ENCODE measurements at places on chromosomes 16 and 17. TPM values are rescaled to one million over a fixed set of nuclear protein-coding genes. Genes with fewer than 3 reads are reported as not detected.

TNK1 gene
- total RNA-seq, result 1.2 TPM

G6PC1 gene
- not detected for total RNA-seq

CHST5 gene
- total RNA-seq, result 0.15 TPM

KRT40 gene
- total RNA-seq, result not detected

EVI2B gene
- 12.7 TPM for total RNA-seq

CIBAR2 gene
- total RNA-seq, result not detected

CXCL16 gene
- total RNA-seq, result 40.0 TPM

RND2 gene
- total RNA-seq, result 8.2 TPM

KRTAP9-2 gene
- not detected for total RNA-seq

USP43 gene
- not detected for total RNA-seq

DNA sequence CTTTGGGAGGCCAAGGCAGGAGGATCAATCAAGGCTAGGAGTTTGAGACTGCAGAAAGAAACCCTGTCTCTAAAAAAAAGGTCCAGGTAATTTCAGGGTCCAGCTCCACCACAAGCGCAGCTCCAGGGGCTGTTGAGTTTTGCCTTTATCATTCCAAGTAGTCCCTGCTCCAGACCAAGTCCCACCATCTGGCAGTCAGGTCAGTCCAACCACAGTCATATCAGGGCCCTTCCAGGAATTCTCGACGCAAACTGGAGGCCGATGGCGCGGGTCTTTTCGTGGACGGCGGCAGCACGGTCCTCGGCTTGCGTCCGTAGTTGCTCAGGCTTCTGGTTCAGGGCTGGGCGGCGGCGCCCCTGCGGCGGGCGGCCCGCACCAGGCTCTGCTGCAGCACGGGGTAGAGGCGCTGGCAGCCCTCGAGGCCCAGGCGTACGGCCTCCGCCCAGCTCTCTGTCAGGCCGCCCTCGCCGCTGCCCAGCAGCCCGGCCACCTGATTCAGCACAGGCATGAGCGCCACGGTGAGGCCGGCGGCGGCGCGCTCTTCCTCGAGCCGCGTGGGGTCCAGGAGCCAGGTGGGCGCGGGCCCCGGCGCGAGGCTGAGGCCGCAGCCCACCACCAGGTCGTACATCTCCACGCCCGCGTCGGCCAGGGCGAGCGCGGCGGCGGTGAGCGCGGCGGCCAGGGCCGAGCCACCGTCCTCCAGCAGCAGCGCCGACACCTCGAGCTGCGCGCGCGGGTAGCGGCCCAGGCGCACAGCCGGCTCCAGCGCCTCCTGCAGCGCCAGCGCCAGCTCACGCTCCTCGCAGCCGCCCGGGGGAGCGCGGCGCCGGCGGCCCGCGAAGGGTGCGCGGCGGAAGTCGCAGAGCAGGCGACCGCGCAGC lies 752 bp downstream of the EXOSC6 start:
- DNase-seq, result peak; percentile 61

GRCh38 chr17:56700919-56701420 lies 107.5 kb downstream of the NOG start:
- no peak for DNase-seq

GRCh38 chr16:75372236-75372856 lies 61.0 kb downstream of the CFDP1 start:
- no peak for DNase-seq

- DNase-seq, result no peak
These were observed 18.2 kb upstream of the ABCA10 start for GRCh38 chr17:69246726-69247375.

DNA sequence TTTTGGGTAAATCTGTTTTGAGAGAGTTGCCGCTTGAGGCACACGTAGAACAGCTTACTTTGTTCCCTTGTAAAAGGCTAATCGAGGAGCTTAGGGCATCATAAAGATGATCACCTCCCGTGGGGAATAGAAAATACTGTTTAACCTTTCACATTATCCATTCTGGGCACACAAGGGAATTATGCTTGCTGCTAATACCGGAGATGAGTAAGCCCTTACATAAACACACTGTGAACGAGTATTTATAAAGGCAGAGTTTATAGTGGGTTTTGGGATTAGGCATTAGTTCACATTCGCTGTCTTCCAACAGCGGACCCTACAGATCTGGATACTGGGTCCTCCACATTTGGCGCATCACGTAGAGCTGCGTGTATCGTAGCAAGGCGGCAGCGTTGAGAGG lies 51.2 kb upstream of the CNTNAP4 start:
- DNase-seq, result no peak

DNA sequence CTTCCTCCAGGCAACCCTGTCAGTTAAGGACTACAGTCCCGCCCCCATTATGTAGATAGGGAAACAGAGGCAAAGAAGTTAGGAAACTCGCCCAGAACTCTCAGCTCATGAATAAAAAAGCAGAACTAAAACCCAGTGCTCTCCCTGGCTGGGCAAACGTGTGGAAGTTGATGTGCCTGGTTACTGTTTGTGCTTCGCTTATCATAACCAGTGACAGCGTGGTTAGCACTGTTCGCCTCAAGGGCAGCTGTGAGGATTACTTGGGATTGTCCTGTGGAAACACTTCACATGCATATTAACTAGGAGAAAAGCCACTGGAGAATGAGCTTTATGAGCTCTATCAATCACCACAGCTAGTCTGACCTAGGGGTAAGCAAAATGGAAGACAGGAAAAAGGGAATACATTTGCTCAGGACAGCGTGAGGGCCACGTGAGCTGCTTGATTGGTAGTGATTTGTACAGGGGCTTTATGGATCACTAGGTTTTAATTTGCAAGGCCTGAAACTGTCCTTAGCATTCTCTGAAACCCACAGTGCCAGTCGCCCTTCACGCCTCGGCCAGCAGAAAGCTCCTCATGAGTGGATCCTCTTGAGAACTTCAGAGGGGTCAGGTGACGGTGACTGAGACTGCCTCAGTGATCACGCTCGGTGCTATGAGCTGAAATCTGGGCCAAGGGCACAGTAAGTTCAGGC lies 19.9 kb downstream of the CYB5D2 start:
- DNase-seq, result no peak

DNA sequence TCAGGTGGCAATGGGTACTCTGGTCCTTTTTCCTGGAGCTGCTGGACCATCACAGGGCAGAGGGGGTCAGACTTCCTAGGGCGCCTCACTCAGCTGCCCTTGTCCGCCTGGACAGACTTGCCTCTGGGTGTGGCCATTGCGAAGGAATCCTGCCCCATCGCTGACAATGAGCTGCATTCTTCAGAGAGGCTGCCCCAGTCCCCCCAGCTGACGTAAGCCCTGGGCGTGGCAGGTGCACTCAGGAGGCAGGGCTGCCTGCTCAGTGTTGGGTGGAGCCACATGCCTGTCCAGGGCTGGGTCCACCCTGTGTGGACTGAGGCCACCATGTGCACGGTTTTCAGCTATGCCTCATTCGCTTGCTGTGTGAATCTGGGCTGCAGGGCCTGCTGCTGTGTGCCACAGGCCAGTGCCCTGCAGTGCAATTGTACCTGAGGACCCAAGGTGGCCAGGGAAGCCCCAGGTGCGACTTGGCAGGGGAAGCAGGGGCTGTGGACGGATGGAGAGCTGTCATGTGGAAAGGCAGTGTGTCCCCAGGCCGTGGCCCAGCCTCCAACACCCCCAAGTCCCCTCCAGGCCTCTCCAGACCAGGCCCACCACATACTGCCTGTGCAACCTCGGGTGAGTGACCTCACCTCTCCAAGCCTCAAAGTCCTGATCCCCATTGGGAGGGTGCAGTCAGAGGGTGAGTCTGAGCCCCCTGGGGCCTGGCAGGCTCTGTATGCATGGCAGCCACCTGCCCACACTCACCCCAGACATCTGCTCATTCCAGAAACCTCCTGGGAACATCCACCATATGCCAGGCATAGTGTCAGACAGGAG lies 14.0 kb upstream of the MPRIP start:
- peak; percentile 60 for DNase-seq

GRCh38 chr16:11780991-11781680 lies 15.9 kb downstream of the ZC3H7A start:
- no peak for DNase-seq

- DNase-seq, result no peak
These were observed 14.3 kb downstream of the NME2 start for GRCh38 chr17:51180486-51180885.

GRCh38 chr16:22681554-22682291 lies 132.2 kb upstream of the HS3ST2 start:
- no peak for DNase-seq

DNA sequence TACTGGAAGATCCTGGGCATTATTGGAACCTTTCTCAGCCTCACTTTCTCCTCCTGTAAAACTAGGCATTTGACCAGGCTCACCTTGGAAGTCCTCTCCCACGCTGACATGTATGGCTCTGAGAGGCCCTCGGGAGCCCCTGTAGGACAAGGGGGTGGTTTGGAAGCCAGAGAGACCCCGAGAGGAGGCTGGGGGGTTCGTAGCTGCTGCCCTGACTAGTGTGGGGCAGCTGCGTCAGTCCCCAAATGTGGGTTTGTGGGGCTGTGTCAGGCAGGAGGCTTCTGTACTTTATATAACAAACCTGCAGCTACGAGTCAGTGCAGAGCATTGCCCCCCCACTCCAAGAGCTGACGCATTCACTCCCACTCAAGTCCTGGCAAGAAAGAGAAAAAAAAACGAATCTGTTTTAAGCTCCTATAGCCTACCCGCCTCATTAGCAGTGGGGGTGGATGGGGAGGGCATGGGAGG lies 1.8 kb downstream of the CX3CL1 start:
- DNase-seq, result no peak
